ENCODE measurements at places on chromosomes 4 and X.

DNA sequence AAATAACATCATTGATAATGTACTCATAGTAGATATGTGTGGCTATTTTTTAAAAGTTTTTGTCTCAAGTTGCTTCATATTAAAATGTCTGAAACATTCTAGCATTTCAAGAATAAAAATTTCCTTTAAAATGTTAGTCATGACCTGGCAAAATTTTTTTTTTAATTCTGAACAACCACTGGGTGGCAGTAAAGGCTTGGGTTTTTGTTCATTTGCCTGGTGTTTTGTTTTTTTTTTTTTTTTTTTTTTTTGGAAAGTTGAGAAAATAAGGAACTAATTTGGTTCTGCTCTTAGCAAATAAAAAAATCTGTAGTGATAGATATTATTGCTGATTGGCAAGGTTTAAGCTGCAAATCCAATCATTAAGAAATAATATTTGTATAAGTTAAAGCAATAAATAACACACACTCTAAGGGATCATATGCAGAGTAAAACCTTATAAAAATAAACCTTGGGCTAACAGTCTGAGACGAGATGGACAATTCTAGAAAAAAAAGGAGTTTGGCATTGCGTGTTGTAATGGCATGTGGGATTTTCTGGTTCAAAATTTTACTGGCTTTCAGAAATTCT lies 81.4 kb downstream of the CEP44 start:
- no peak for DNase-seq

DNA sequence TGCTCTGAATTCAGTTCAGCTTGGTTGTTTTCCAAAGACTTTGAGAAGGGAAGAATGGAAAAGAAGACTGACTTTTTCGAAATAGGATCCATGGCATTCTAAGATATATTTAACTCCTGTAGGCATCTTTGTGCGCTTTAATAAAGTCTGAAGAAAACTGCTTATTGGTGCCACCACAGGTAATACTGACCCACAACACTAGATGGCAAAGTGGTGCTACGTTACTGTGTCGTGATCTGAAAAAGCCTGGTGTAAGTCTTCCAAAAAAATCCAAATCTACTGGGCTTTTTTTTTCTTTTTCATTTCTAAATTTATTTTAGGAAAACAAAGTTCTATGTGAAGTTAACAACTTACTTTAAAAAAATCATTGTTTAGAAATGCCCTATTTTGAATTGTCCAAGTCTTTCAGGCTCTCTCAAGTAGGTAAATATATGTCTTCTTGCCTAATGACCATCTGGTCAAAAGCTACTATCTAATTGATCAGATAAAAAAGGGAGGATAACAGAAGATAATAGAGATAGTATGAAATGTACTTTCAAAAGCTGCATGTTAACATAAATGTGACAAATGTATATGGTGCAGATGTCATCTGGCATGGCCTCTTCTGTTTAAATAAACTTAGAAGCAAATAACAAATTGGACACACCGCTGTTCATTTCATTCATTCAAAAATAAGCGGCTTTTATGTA lies 47.0 kb upstream of the MID1IP1 start:
- peak; percentile 30 for DNase-seq

DNA sequence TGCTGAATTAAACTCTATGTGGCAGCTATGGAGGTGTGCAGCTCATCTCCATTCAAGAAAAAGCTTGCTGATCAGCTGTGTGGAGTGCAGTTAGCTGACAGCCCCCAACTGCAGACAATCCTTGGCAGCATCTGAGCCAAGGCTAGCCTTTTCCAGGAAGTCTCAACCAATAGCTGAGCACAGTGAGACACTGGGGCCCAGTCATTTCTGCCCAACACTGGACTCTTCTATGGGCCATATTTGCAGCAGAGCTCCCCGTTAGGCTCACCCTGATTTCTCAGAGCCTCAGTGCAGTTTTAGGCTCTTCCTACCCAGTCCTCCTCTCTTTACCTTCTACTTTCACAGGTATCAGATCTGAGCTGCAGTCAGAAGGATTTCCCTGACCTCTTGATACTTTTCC lies 12.9 kb downstream of the DDX53 start:
- no peak for DNase-seq

GRCh38 chrX:151873096-151873495 lies 39.6 kb upstream of the MAGEA4 start:
- no peak for DNase-seq

- no peak for DNase-seq
Measured at GRCh38 chr4:54726907-54727306, 69.2 kb downstream of the KIT start.

GRCh38 chr4:38178392-38178995 lies 218.3 kb downstream of the PTTG2 start:
- no peak for DNase-seq

DNA sequence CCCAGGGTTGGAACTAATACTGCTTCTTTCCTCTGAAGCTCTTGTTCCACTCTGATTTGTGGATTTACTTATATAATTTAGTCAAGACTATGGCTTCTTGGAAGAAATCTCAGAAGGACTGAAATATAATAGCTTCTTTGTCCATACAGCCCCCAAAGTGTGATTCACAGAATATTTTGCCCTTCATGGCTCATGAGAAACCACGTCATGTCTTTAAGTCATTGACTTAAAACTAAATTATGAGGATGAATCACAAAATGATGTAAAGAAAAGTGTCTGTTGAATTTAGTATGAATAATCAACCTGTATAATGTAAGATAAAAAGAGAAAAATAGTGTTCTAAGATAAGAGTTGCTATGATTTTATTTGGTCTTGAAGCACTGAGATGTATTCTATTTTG lies 43.3 kb upstream of the AGA start:
- DNase-seq, result no peak

DNA sequence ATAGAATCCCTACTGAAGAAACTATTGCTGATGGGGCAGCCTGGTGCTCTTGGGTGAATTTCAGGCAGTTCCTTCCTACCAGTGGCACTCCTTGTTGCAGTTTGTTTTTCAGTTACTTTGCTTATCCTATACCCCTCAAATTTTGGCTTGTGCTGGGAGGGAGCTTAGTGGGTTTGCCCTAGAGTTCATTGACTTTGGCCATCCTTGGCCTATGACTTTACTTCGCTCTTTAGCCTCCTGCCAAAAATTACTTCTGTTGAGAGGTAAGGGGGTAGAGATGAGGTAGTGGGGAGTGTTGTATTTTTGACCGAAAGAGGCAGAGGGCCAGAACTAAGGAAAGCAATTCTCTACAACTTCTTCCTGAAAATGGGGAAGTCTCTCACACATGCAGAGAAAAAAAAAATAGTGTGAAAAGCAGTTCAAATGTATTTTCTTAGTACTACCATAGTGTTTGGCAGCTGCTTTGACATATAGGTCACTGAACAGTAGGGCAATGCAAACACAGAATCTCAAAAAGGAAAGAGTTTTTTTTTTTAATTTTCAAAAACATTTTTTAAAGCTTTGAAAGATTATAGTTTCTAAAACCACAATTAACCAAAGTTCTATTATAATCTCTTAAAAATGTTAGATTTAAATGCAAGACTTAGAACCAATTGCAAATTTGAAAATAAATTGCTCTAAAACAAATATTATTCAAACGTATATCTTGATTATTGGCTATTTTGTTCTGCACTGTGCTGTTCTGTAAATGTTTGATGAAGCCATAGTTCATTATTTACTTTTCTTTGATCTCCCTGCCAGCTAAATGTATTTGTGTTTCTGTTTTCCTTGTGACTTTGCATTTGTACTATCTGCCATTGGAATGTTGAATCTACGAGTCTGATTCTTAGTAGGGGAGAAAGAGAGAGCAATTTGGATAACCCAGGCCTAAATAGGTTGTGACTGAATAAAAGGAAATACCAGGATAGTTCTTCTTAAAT lies 73.6 kb downstream of the DCK start:
- no peak for DNase-seq

DNA sequence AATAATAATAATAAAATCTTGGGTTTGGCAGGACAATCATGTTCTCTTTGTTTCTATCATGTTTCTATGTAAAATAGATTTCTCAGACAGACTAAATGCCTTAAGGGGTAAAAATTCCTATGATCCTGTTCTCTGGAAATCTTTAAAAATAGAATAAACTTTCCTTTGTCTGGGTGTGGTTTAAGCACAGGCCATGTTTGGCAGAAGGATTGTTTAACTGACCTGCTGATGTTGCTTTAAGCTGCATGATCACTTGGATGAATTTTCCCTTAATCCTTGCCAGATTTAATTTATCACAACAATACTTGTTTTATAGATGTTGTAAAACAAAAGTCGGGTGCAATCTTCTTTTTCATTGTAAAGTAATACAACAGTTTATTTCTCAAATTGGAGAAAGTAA lies 341.7 kb upstream of the FAT1 start:
- no peak for DNase-seq

DNA sequence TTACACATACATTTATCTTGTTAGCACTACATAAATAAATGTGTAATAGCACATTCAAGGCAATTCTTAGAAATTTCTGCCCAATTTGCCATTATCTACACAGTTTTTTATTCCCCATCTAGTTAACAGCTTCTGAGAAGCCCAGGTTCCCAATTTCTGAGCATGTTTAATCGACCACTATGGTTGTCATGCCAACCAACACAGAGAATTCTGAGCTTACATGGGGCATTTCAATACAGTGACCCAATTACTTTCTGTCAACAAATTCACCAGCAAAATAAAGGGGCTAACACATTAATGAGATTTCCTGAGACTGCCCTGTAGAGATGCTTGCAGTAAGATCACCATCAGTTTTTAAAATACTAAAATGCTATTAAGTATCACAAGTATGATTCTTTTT lies 22.0 kb downstream of the GPM6A start:
- no peak for DNase-seq

DNA sequence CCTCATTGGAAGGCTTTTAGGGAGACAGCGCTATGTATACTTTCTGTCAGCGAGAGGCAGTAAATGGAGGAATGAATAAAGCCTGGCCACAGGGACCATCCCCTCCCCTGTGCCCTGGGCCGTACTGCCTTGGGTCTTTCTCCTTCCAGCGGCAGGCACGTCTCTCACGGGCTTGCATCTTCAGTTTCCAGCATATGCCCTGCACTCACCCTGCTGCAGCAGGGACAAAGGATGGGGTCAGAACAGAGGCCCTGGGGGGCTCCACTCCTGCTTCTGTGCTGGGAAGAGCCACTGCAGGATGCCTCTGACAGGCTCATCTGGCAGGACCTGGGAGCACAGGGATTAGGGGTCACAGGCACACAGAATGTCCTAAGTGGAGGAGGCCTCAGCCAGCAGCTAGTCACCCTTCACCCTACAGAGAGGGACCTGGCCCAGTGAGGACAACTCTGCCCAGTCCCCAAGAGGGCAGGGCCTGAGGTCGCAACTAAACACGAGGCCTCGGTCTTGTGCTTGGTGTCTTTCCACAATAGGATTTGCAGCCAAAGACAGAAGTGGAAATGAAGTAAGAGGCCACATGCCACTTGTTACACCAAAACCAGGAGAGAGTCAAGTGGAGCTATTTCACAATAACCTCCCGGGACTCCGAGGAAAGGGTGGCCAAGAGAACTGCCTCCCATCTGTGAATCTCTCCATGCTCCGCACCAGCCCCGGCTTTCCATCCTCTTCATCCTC lies 150.8 kb downstream of the AFAP1 start:
- no peak for DNase-seq

- DNase-seq, result no peak
Measured at GRCh38 chrX:21412029-21412428, 37.8 kb downstream of the CNKSR2 start.

DNA sequence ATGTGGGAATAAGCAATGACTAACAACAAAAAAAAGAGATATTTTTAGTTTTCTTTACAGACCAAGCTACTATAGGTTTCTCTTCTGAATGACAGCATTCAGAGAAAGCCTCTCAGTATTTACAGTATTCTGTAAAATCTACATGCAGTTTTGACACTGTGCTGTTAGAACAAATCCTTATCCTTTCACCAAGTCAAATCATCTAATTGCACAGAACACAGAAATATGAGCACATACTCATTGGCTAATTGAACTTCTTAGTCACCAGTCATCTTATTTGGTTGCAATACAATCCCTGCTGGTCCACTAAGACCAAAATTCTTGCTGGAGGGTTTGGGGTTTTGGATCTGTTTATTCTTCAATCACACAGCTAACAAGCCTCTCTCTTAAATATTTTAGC lies 5.7 kb downstream of the ACOT9 start:
- no peak for DNase-seq

DNA sequence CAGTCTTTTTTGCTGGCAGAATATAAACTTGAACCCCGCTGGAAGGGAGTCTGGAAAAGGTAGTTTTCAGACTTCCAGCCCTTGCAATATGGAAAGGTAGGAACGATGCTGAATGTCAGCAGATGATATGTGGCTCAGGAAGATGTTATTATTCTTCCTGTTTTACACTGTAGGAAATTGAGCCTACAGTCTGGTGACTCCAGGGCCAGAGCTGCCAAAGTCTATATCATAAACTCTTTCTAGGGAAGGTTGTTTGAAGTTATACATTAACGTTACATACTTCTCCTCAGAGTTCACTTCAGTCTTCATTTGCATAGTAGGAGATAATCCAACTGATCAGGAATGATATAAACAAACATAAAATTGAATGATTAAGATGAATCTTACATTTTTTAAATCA lies 141.3 kb downstream of the FAT4 start:
- no peak for DNase-seq

All from uterus (tissue), 4 donors.